A673 (cell line): ENCODE measurements at places on chromosomes 1 and 21.

DNA sequence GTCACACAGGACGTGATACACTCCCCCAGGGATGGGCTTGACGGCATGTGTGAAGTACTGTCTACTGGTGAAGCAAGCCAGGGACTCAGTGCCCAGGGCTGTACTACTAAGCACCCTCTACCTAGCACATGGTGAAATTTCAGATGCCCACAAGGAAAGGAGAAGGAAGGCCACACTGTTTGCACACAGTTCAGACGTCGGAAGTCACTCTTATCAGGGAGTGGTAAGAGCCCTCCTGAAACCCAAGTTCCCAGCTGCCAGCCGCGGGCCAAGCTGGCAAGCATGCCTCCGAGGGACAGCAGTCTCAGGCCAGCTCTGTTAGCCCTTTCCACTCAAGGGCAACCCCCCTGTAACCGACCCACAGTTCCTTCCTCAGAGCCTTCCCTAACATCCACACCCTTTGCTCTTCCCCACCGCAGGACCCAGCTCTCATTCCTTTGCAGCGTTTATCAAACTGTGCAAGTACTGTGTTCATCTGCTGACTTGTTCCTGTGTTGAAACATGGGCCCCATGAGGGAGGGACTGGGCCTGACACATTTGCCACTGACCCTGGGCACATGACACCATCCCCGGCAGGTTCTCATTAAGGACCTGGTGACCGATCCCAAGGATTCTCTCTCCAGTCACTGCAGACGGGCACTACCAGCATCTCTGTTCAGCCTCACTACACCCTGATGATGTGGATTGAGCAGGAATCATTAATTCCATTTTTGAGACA is 58.5 kb downstream of the SLC66A1 start:
- no peak for DNase-seq

DNA sequence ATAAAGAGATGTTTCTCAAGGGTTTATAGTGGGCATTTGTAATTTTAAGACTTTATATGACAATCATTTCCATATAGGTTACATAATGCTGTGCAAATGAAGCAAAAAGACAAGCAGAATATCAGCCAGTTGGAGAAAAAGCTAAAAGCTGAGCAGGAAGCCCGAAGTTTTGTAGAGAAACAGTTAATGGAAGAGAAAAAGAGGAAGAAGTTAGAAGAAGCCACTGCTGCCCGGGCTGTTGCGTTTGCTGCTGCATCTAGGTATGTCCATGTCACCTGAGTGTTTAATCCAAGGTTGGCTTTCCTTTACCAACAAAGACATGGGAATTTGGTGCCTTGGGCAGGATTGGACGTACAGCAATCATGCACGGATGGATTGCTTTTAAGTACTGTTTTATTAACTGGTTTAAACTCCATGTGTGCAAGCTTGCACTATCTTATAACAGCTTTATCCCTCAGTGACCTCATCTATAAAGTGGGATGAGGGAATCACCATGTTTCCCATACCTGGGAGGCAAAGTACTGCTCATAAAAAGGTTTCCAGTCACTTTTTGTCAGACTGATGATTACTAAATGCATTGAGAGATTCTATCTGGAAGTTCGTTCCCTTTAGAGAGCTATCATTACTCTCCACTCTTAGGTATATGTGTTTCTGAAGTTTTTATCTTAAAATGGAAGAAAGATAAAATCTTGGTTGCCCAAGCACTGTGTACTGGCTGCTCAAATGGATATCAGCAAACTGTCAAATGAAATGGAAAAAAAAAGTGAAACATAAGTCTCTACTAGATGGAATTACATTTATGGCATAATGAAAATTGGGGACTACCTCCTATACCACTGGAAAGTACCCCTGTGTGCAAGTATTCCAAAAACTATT is 55.1 kb downstream of the MACO1 start:
- no peak for DNase-seq

- no peak for DNase-seq
These were observed 59.1 kb downstream of the EIF4G3 start for GRCh38 chr1:21117597-21118001.

DNA sequence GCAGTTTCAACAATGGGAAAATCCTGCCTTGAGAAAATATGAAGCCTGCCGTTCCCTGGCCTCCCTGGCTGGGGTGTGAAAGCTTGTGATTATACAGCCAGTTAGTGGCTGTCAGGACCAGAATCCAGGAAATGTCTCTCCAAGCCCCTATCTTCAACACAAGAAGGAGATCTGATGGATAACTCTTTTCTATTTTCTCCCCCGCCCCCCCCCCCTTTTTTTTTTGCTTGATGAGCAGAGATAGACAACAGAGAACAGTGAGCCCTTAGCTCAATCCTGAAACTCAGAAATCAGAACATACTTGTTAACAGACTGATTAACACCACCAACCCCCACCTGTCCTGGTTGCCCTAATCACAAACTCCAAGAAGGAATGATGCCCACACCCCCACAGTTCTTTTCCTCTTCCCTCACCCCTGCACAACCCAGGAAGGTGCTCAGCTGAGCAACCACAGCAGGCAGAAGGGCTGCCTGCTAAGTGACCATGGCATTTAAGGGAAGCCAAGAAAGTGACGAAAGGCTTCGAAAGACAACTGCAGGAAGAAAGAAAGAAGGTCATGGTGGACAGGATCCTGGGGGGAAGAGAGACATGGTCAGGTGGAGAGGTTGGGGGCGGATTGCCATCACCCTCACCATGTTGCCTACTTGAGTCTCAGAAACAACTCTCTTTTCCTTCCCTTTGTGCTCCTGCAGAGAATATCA is 12.3 kb upstream of the DENND2D start:
- DNase-seq, result no peak
